ENCODE measurements at places on chromosomes 4 and X. TPM values are rescaled to one million over a fixed set of nuclear protein-coding genes. Genes with fewer than 3 reads are reported as not detected.

The MYL5 gene
- total RNA-seq, result 15.2 TPM

- H3K27ac ChIP-seq, result no peak overlapping the region
- H3K27me3 ChIP-seq, result no peaks in the 10 kb centered on the region
- H3K36me3 ChIP-seq, result no peaks in the 10 kb centered on the region
- no peak overlapping the region for H3K4me3 ChIP-seq
- no peaks in the 10 kb centered on the region for H3K4me1 ChIP-seq
- DNase-seq, result no peak
These were observed 993.9 kb downstream of the PDHA2 start for GRCh38 chr4:96833831-96834230.

DNA sequence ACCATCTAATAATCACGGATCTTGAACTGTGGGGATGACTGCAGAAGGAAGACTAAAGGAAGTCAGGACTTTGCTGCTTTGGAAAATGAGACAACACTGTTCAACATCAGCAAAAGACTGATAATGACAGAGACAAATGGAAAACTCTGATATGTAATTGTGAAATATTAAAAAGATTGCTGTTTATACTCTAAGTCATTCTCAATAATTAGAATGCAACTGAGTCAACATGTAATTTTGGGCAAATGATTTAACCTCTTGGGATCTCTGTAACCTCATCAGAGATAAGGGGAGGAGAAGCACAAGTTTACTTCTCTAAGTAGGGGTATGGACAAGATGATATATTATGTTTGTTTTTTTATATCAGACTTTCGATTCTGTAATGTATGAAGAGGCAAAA, 121.9 kb downstream of the GASK1B start:
- H3K4me3 ChIP-seq, result no peak overlapping the region
- no peaks in the 10 kb centered on the region for H3K4me1 ChIP-seq
- DNase-seq, result no peak

DNA sequence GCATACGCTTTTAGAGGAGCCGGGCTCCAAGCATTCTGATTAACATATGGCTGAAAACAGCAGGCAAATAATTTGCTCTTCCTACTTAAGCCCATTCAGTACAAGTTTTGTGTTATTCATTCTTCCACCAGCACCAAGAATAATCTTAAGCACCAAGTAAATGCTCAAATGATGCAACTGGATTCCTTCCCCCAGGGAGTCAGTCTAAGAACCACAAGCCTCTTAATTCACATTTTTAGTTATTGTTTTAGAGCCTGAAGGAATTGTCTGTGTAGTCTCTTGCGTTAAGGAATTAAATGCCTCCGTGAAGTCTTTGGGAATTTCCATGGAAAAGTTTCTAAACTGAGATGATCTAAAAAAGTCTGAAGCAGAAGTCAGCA, 61.5 kb upstream of the MAGEB2 start:
- DNase-seq, result no peak
- no peak overlapping the region for H3K4me3 ChIP-seq
- no peaks in the 10 kb centered on the region for H3K27me3 ChIP-seq

- H3K36me3 ChIP-seq, result no peaks in the 10 kb centered on the region
- H3K27ac ChIP-seq, result no peak overlapping the region
- H3K4me3 ChIP-seq, result no peak overlapping the region
These were observed 7.9 kb downstream of the PGRMC2 start for GRCh38 chr4:128279624-128280225.

The SHOX gene
- not detected for total RNA-seq

GRCh38 chr4:34009951-34010350, 2234.4 kb downstream of the ARAP2 start:
- H3K27me3 ChIP-seq, result no peaks in the 10 kb centered on the region
- DNase-seq, result no peak
- no peaks in the 10 kb centered on the region for H3K36me3 ChIP-seq
- no peak overlapping the region for H3K27ac ChIP-seq
- H3K4me3 ChIP-seq, result no peak overlapping the region

- H3K27me3 ChIP-seq, result no peaks in the 10 kb centered on the region
- no peak for DNase-seq
- H3K27ac ChIP-seq, result no peak overlapping the region
- H3K4me1 ChIP-seq, result no peaks in the 10 kb centered on the region
- H3K36me3 ChIP-seq, result no peaks in the 10 kb centered on the region
These were observed 28.6 kb downstream of the SCLT1 start for GRCh38 chr4:129064717-129065116.

DNA sequence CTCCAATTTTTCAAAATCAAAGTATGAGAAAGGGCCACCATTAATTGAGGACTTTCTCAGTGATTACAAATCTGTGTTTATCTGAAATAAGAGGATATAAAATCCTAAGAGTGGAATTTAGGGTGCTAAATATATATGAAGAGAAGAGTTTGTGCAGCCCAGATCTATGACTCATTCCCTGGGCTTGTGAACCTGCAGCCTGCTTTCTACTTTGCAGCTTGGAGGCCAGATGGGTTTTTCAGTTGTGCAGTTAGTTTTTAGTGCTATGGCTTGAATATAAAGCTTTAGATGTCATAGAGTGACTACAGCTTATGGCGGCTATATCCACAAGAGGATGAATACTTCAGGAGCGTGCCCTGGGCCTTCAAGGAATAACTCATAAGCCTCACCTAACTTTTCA, 1391.1 kb downstream of the FSTL5 start:
- DNase-seq, result no peak
- no peaks in the 10 kb centered on the region for H3K27me3 ChIP-seq
- no peak overlapping the region for H3K27ac ChIP-seq
- no peaks in the 10 kb centered on the region for H3K36me3 ChIP-seq

- H3K4me3 ChIP-seq, result no peak overlapping the region
- H3K27me3 ChIP-seq, result no peaks in the 10 kb centered on the region
- peaks cover 11% of the 10 kb centered on the region for H3K4me1 ChIP-seq
- no peak for DNase-seq
These were observed 56.0 kb downstream of the PDLIM5 start for GRCh38 chr4:94507708-94508107.

DNA sequence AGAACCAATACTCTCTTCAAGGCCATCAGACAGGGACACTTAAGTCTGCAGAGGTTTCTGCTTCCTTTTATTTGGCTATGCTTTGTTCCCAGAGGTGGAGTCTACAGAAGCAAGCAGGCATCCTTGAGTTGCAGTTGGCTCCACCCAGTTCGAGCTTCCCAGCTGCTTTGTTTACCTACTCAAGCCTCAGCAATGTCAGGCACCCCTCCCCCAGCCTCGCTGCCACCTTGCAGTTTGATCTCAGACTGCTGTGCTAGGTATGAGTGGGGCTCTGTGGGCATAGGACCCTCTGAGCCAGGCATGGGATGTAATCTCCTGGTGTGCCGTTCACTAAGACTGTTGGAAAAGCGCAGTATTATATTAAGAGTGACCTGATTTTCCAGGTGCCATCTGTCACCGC, 12.6 kb upstream of the UGT2B15 start:
- H3K27me3 ChIP-seq, result no peaks in the 10 kb centered on the region
- H3K4me3 ChIP-seq, result no peak overlapping the region
- no peak overlapping the region for H3K27ac ChIP-seq
- H3K4me1 ChIP-seq, result no peaks in the 10 kb centered on the region
- no peak for DNase-seq

DNA sequence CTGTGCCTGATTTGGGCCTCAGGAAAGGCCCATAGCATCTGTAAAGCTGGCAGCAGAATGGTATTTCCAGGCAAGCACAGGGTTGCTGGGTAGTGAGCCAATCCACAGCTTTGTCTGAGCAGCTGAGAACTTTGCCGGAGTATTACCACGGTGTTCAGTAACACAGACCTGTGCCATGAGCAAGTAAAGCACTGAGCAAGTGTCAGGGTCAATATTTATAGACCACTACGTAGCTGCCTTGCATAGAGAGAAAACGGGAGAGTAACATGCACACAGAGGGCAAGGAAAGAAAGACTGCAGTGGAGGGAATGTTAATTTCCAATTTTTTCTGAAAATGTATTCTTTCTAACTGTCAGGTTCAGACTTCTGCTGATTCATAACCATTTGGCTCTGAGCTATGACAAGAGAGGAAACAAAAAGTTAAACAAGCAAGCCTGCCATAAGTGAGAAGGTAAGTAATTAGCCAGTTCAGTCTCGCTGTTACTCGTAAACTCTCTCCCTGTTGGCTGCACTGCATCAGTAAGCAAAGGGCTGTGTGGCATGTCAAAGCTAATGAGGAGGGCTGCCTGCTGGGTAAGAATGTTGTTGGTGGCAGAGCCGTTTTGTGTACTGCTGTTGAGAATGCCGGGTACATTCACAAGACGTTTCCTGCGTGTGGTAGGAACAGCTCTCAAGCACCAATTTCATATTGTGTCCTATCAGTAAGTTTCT, 238.1 kb downstream of the BMPR1B start:
- H3K27me3 ChIP-seq, result no peaks in the 10 kb centered on the region
- H3K4me1 ChIP-seq, result no peaks in the 10 kb centered on the region
- no peak overlapping the region for H3K27ac ChIP-seq

Measured in thyroid gland (tissue), 4 donors.